ENCODE measurements at places on chromosomes 2 and 18. TPM values are rescaled to one million over a fixed set of nuclear protein-coding genes. Genes with fewer than 3 reads are reported as not detected.
A peak's percentile ranks its signal among the peaks of the same experiment; 100 is the strongest.

Gene ACKR3
- total RNA-seq: 2.2 TPM

Gene SIX3
- total RNA-seq: not detected

- no peak for DNase-seq
These were observed 71.9 kb upstream of the GALNT5 start for GRCh38 chr2:157185476-157186227.

Gene UGT1A3
- total RNA-seq: not detected

DNA sequence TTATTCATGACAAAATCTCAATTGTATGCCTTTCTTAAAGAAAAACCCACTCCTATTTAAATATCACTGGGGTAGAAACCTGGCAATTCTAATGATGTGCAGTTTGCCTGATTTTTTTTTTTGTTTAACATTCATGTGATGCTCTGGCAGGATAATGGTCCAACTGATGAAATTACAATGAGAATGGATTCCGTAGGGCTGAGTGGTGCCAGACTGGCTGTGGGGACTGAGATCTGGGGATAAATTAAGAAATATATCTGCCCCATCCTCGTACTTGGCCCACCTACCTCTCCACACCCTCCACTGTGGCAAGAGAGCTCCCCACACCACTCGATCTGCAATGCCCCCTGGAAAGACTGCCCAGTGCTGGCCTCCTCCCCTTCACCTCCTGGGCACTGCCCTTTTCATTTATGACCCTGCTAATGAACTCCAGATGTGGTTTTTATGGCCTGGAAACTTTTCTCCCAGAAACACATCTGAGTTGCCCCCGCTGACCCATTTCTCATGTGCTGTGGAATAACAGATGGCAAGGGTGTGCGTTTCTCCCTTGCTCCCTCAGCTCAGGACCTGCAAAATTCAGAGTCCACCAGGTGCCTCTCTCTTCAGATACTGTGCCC lies 33.0 kb upstream of the RPL37A start:
- DNase-seq: no peak

Gene COL6A3
- total RNA-seq: 31.6 TPM

- DNase-seq: peak; percentile 54
These were observed 64.0 kb downstream of the INPP4A start for GRCh38 chr2:98508709-98509066.

- no peak for DNase-seq
These were observed 20.8 kb downstream of the SOS1 start for GRCh38 chr2:39099870-39100728.

GRCh38 chr18:77208964-77209363 lies 40.7 kb upstream of the GALR1 start:
- no peak for DNase-seq

DNA sequence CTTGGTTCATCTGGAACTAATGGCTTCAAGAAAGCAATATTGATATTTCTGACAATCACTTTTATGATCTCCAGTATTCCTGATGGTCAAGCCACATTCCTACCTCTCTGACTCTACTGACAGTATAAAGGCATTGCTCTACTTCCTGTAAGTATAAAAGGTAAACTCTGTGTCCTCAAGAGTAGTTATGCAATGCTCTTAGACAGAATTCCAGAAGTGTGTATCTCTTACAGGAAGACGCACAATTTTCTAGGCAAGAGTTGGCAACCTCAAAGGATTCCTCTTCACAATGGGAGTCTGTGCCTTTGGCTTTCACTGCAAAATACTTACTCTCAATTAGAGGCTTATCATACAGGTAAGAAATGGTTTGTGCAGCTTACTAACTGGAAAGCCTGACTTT lies 100.1 kb downstream of the THADA start:
- DNase-seq: no peak

GRCh38 chr2:172790404-172790803 lies 54.8 kb downstream of the RAPGEF4 start:
- DNase-seq: no peak

Gene FAM110C
- total RNA-seq: 2.1 TPM

- DNase-seq: no peak
These were observed 12.4 kb downstream of the KLHL14 start for GRCh38 chr18:32760391-32760790.

- no peak for DNase-seq
These were observed 1.6 kb upstream of the KLF7 start for GRCh38 chr2:207167099-207167923.

Gene FHL2
- 2.6 TPM for total RNA-seq

DNA sequence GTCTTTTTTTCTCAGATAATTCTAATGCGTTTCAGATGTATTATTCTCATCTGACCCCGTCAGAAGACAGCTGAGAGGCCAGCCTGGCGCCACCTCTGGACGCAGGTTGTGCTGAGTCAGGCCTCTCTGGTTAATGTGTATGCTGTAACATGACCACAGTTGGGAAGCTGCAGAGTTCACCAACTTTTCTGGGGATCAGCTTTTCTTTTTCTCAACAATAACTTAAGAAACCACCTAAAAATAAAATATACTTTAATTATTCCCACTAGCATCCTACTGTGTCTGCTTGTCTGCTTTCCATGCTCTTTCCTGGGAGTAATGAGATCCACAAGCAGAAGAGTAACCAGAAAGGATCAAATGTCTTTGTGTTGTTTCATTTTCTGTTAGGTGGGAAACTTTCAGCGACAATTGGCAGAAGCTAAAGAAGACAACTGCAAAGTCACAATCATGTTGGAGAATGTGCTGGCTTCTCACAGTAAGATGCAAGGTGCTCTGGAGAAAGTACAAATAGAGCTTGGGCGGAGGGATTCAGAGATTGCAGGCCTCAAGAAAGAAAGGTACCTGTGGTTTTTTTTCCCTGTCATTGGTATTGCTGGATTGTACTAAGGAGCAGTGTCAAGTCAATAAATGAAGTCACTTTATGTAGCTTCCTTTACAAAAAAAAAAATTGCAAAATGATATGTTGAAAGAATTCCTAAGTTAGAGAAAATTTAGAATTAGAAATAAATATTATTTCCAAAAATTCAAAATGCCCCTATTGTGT lies 79.8 kb downstream of the CCDC150 start:
- no peak for DNase-seq

Gene KYNU
- not detected for total RNA-seq

- DNase-seq: no peak
These were observed 51.8 kb upstream of the AP1S3 start for GRCh38 chr2:223889229-223889628.

GRCh38 chr2:24981411-24982136 lies 9.8 kb upstream of the DNAJC27 start:
- no peak for DNase-seq

Gene GPR17
- total RNA-seq: not detected

Gene MROH2A
- total RNA-seq: not detected

DNA sequence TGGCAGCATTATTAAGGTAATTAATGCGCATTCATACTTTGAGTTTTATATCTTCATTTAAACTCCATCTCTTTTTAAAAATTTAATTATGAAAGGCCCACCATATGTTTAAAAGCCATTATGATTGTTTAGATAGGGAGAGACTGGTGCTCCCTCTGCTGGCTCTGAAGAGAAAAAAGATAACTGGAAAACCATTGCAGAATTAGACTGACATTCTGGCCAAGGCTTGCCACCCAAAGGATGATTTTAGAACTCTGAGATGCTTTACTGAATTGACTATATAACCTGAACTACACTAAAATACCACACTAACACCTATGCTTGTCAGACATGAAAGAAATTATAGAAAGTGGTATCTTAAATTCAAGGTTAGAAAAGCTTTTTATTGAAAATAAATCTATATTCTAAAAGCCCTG lies 127.6 kb upstream of the SPOPL start:
- DNase-seq: no peak

GRCh38 chr2:220226076-220226475 lies 598.6 kb downstream of the SLC4A3 start:
- no peak for DNase-seq

DNA sequence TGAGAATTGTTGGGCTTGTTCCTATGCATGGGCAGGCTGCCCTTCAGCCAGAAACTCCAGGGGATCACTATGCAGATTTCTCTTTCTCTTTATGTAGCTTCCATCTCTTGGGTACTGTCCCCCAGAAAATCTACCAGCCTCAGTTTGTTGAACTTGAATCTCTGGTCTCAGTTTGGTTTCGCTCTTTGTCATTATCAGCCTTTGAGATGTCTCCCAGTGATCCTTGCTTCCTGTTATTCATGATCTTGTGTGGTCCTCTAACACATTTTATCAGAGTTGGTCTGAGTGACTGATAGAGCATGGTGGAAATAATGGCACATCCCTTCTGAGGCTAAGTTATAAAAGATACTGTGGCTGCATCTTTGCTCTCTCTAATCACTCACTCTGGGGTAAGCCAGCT lies 7.8 kb downstream of the TMEM87B start:
- DNase-seq: no peak

Gene MYO5B
- 0.41 TPM for total RNA-seq

- DNase-seq: no peak
These were observed 50.3 kb downstream of the SS18 start for GRCh38 chr18:26040051-26040656.

Gene TMEFF2
- not detected for total RNA-seq

- no peak for DNase-seq
These were observed 20.0 kb upstream of the LRRTM1 start for GRCh38 chr2:80324525-80324924.

DNA sequence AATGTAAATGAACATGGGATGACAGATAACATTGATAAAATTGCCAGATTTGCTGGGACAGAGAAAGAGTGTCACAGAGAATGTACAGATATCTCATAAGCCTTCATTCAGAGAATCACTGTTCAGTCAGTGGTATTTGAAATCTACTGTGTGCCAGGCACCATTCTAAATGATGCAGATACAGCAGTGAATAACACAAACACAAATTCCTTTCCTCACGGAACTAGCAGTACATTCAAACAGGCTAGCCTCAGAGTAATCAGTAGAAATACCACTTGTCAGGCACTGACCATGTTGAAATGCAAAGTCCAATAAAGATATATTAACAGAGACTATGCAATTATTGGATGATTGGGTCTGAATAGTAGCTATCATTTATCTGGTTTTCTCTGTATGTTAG lies 211.0 kb downstream of the RDH14 start:
- DNase-seq: no peak

- DNase-seq: peak; percentile 96
These were observed at the start of gene RRM2 for GRCh38 chr2:10122500-10123280. Gene RRM2, plus strand, starts transcription at chr2:10122739. Its CDS starts 60 bp downstream, at chr2:10122799.

DNA sequence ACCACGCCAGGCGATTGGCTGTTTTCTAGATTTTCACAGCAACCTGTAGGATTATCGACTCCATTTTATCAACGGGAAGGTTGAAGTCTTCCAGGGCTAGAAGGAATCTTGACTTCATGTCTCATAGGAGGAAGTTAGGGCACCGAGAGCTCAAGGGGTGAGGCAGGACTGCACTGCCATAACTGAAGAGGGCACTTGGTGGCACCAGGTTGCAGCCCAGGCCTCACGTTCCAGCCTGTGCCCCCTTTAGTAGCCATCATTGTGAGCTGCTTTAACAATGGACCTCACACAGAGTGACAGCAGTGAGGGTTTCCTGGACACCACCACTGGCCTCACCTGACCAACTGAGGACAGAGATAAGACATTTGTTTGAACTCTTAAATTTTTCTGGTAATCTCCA lies 22.9 kb upstream of the RPL37A start:
- DNase-seq: no peak

Gene SKOR2
- total RNA-seq: not detected

DNA sequence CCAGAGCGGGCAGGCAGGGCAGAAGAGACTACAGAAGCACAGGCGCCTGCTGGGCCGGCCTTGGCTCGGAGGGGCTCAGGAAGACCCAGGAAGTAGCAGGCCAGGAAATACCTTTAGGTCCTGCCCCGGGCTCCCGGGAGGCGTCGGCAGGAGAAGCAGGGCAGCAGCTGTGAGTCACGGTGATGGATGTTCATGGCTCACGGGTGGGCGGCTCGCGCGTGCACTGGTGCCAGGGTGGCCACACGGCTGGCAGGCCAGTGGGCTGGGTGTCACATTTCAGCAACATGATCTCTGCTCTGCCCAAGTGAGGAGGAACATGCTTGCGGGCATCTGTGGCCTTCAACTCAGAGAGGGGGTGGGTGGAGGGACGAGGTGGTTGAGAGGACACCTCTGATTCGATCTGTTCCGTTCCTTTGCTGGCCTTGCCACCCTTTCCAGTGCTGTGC lies 139.3 kb downstream of the KLHL29 start:
- no peak for DNase-seq

DNA sequence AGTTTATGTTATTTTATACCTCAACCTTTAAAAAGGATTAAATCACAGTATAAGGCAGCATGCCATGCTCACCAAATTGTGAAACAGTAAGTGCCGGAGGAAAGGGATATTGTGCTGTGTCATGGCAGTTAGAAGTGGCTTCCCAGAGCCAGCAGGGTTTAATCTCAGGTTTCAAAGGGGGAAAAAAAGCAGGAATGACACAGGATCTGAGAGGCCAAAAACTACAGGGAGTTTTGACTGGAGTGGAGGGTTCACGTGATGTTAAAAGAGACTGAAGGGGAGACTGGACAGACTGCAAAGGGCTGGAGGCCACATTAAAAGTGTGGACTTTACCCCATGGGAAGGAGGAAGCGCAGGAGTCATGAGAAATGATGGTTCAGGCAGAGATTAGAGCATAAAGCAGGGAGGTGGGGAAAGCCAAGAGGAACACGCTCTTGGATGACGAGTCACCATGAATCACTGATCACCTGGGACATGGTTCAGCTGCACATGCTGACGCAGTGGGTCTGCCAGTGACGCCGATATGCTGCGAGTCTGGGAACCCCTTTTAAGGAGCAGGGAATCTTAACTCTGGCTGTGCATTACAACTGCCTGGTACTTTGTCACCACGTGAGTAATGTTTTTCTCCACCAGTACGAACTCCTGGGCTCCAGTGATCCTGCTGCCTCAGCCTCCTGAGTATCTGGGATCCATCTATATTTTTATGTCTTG lies 6.1 kb downstream of the CHMP1B start:
- DNase-seq: no peak

DNA sequence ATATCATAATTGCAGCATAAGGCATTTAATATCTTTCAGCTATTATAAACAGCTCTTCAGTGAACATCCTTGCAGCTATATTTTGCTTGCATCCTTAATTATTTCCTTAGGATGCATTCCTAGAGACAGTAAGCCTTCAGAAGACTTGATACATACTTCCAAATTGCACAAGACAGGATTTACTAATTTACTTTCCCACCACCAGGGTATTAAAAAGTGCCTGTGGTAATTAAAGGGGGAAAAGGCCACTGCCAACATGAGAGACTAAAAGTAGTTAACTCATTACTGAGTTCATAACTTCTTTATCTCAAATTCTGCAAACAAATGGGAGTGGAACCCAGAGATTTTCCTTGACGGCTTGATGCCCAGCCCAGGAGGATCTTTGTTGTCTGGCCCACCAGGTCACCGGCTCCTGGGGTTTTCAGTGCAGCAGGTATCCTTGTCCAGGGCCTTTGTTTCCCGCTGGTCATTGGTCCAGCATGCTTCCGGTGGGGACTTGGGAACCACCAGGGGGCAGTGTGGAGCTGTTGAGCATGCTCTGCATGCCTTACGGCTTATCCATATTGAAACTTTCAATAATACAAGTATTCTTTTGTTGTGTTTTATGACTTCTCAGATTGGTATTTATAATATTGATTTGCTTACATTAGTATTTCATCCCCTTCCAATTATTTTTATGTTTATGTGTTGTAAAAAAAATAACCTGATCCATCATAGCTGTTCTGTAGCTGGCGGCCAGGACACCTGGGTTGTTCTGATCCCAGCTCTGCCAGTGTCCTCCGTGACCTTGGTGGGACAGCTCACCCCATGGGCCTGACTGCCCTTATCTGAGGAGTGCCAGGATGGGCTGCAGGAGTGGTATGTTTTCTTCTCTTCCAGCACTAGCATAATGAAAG lies 61.4 kb downstream of the TGOLN2 start:
- peak; percentile 80 for DNase-seq

Gene PLGLB1
- total RNA-seq: 2.3 TPM

Gene LBX2
- 0.36 TPM for total RNA-seq

GRCh38 chr2:39949131-39949530 lies 170.1 kb upstream of the THUMPD2 start:
- no peak for DNase-seq

Gene HOXD13
- not detected for total RNA-seq

All from activated naive CD4-positive, alpha-beta T cell treated with anti-CD3 and anti-CD28 coated beads, Interleukin-2, amount 50 U/mL, for 72 hours (primary cell).